Caco-2 (cell line): ENCODE measurements at places on chromosomes 4 and X. TPM values are rescaled to one million over a fixed set of nuclear protein-coding genes. Genes with fewer than 3 reads are reported as not detected.

Gene NUP62CL
- 1.00 and 1.5 TPM in 2 replicates for total RNA-seq

Gene TKTL1
- total RNA-seq = 0.26 TPM in 1 of 2 replicates, not detected in the other

DNA sequence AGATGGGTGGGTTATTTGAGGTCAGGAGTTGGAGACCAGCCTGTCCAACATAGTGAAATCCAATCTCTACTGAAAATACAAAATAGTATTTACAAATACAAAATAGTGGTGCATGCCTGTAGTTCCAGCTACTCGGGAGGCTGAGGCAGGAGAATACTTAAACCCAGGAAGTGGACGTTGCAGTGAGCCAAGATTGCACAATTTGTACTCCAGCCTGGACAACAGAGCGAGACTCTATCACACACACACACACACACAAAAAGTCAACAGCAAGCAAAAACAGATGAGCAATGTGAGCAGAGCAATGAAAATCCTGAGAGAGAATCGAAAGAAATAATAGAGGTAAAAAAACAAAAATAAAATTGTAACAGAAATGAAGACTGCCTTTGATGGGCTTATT, 168.8 kb downstream of the PCDH18 start:
- DNase-seq = no peak

Gene GPR143
- total RNA-seq = 4.6 and 8.0 TPM in 2 replicates

DNA sequence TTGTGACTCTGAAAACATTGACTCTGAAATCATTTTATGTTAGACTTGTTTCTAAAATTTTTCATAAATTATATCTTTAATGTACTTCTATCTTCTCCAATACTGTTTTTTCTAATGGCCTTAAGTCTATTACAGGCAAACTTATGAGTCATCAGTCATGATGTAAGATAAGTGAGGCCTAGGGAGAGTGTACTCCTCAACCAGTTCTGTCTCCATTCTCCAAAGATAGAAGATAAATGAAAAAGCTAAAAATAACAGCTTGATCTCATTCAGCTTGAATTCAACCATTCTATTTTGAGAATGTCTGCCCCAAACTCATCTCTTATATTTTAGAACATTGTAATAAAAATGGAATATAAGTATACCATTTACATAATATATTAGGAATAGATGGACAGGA, 34.5 kb downstream of the STBD1 start:
- no peak for DNase-seq

Gene DOK7
- total RNA-seq = 0.29 TPM in 1 of 2 replicates, not detected in the other

DNA sequence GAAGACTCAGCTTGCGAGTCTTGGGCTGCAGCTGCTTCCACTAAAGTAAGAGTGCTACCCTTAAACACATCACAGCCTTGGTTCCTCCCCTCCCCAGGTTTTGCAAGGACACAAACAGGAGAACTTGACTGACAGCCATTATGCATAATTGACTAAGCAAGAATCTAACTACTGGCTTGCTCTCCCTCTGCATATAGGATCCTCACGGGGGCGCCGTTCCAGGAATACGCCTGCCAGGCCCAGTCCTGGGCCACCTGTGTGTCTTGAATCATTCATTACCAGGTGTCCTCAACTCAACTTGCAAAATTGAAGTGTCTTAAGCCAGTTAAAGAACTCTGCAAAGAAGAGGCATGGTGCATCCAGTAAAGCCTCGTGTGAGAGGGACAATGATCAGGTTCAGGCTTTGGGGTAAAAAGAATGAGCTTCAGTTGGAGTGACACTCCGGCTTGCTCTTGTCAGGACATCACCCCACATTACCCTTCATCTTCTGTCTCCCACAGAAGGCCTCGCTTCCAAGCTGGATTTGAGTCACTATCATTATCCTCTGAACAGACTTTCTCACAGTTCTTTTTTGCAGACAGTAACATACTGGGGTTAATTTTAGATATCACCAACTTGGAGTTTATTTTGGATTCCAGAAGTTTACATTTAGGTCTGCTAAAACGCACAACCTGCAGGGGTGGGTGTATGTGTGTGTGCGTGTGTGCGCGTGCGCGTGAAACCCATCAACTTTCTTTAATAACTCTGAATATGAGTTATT, 273.5 kb upstream of the HS3ST1 start:
- DNase-seq = no peak

GRCh38 chr4:143336781-143337599, at the start of gene GAB1:
Gene GAB1 (plus strand): TSS chr4:143336876. CDS start chr4:143337189, 313 bp downstream.
- DNase-seq = peak; percentile 84

DNA sequence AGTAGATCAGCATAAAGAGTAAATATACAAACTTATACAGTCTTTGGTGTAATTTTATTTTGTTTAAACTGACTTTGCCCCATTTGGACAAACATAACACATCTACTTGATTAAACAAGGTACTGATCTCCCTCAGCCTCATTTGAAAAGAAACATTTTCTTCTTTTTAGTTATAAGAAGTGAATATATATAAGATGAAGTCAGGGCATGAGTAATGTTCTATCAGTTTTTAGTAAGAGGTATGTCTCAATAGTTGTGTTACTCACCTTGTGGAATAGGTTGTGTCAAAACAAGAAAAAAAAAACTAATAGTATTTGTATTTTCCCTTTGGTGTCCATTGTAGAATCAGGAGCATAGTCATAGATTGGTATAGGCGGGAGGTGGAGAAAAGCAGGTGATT, 327.4 kb downstream of the RPA4 start:
- no peak for DNase-seq

Gene PLP2
- 54.2 and 73.9 TPM in 2 replicates for total RNA-seq

GRCh38 chr4:144340931-144341330, 200.4 kb upstream of the GYPA start:
- no peak for DNase-seq

GRCh38 chrX:44536198-44536597, 6.5 kb downstream of the FUNDC1 start:
- no peak for DNase-seq

- no peak for DNase-seq
Measured at GRCh38 chr4:88629826-88630225, 37.5 kb downstream of the HERC3 start.

DNA sequence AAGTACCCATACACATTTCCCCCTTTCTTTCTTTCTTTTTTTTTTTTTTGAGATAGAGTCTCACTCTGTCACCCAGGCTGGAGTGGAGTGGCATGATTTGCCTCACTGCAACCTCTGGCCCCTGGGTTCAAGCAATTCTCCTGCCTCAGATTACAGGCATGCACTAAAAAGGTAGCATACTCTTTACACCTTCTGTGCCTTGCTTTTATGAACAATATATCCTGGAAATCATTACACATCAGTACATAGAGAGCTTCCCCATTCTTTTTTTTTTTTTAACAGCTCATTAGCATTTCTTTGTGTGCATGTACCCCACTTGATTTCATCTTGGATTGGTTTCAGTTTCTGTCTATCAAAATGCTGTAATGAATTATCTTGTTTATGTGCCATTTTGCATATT, 18.6 kb upstream of the HSD17B10 start:
- no peak for DNase-seq

DNA sequence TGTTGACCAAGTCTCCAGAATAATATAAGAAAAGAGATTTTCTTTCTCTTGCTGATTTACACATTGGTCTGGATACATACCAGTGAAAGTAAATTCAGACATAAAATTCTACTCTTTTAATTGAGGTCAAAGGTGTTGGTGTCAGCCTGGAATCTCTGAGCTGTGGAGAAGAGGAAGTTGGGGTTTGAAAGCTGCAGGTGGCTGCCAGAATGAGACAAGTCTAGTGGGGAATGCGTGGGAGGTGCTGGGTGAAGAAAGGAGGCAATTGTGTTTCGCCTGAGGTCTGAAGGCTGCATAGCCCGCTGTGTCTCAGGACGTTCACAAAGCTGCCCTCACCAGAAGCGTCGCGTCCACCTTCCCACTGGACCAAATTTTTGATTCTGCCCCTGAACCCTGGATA, 31.2 kb downstream of the PHEX start:
- DNase-seq = no peak

- no peak for DNase-seq
Measured at GRCh38 chr4:89338206-89338605, 30.6 kb upstream of the GPRIN3 start.

Gene UGT2B11
- total RNA-seq = 0.35 TPM in 1 of 2 replicates, not detected in the other

Gene FANCB
- total RNA-seq = 8.1 and 8.8 TPM in 2 replicates

DNA sequence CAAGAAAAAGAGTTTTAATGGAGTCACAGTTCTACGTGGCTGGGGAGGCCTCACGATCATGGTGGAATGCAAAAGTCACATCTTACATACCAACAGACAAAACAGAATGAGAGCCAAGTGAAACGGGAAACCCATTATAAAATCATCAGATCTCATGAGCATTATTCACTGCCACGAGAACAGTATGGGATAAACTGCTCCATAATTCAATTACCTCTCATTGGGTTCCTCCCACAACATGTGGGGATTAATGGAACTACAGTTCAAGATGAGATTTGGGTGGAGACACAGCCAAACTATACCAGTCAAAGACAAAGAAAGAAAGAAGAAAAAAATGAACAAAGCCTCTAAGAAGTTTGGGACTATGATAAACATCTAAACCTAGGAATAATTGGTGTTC, 158.9 kb downstream of the GC start:
- DNase-seq = no peak

- DNase-seq = no peak
Measured at GRCh38 chr4:181018472-181018871, 1224.7 kb upstream of the TENM3 start.

Gene EGFL6
- total RNA-seq = 0.16 and 0.26 TPM in 2 replicates

Gene NEIL3
- 8.0 and 8.5 TPM in 2 replicates for total RNA-seq

Gene PRSS12
- 0.25 and 1.6 TPM in 2 replicates for total RNA-seq

DNA sequence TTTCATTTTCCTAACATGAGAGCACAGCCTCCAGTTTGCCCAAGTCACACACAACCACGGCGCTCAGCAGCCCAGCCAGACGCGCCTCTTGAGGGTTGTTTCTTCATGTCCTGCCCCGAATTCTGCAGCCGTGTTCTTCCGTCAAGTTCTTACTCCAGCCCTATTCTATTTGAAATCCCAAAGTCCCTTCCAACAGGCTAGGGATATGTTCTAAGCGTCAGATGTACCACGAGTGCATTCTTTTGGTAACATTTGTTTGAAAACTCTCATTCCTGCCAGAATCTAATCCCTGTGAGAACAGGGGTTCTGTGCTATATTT, 23.1 kb downstream of the ACSL1 start:
- no peak for DNase-seq

GRCh38 chrX:65752294-65752693, 84.8 kb downstream of the MSN start:
- no peak for DNase-seq

GRCh38 chr4:166064721-166065120, 191.7 kb downstream of the TLL1 start:
- no peak for DNase-seq

GRCh38 chrX:10146346-10146745, 10.4 kb upstream of the CLCN4 start:
- no peak for DNase-seq

- no peak for DNase-seq
Measured at GRCh38 chrX:48937054-48937907, 18.5 kb upstream of the PIM2 start.

- DNase-seq = no peak
Measured at GRCh38 chrX:48694776-48695533, 1.6 kb upstream of the SUV39H1 start.
